ENCODE measurements at places on chromosomes 7 and 10.

GRCh38 chr7:47783456-47784223 lies 164.6 kb downstream of the PKD1L1 start:
- DNase-seq: peak; percentile 87

GRCh38 chr7:156095908-156096539 lies 283.8 kb upstream of the SHH start:
- DNase-seq: no peak

- no peak for DNase-seq
Observed at GRCh38 chr10:14753441-14753840, 21.3 kb downstream of the FAM107B start.

- DNase-seq: no peak
Observed at GRCh38 chr10:121772406-121772805, 155.4 kb downstream of the ATE1 start.

DNA sequence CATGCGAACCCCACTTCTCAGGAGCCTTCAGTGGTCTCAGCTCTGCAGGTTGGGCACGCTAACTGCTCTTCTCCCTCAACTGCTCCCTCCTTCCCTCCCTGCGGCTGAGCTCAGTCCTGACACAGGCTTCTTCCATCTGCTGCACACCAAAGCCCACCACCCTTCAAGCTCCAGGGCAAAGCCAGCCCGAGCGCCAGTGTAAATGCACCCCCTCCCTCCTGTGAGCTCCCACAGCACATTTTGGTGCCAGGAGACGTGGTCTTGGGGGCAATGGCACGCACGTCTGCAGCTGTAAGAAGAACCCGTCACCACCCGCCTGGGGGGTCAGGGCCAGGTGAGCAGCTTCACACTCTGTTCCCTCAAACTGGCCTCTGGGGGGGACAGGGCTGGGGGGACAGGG lies 15.9 kb downstream of the VIPR2 start:
- no peak for DNase-seq

DNA sequence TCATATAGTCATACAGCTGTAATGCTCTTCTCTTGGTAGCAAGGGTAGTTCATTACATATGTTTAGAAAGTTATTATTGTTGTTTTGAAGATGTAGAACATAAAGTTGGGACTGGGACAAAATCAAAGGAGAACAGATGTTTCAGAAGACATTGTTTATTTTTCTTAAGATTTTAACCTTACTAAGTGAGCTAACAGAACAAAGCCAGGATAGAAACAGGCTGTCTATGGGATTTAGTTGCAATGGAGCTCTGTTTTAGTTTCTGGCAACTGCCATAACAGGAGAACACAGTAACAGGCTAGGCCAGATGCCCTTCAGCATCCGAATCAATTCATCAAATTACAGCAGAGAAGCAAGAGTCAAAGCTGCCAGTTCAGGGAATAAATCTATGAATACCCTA lies 382.4 kb downstream of the ARL4A start:
- no peak for DNase-seq

GRCh38 chr7:156942708-156943090 lies 6.8 kb upstream of the NOM1 start:
- DNase-seq: no peak

DNA sequence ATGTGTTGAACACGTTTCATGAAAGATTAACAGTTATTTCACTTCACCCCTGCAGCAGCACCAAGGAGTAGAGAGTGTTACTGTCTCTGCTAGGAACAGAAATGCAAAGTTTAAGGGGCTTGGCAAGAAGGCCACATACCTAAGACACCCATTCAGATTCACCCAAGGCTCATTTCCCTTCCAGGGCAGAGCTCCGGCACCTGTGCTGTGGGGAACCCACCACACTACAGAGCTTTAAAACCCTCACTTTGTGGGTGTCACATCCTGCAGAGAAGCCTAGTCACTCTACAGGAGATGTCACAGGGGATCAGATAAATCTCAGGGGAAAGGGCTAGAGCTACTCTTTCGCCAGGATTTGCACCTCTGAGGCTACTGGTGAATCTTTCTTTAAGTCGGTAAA lies 176.1 kb upstream of the KLF6 start:
- DNase-seq: no peak

DNA sequence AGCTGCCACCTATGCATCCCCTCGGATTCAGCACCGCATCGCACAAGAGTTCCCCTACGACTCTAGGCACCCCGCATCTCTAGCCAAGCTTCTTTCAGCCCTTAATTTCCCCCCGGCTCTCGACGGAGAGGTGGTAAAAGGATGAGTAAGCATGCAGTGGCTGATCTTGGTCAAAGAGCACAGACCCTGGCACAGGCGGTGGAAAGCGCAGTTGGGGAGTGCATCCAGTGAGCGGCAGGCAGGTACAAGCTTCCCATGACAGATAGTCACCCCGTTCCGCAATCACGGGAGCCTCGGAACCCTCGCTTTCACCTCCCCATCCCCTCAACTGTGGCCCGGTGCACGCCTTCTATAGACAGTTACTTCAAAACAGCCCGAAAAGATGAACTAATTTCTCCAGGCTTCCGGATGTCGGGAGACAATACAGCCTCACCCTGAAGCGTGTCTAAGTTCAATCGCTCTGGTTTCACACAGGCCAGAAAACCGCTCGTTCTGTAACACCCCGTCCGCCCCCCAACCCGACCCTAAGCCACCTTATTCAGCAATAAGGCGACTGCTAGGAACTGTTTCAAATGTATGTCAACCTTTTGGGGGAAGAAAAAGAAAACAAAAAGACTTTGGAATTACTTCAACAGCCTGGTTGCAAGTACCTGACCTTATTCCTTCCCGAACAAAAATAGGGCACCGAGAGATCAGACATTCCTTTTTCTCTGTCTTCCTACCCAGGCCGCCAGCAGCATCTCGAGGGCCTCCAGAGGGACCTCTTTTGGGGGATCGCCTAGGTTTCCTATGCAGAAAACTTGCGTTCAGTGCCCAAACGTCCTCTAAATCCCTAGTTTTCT lies 1.4 kb downstream of the RHEB start:
- no peak for DNase-seq

DNA sequence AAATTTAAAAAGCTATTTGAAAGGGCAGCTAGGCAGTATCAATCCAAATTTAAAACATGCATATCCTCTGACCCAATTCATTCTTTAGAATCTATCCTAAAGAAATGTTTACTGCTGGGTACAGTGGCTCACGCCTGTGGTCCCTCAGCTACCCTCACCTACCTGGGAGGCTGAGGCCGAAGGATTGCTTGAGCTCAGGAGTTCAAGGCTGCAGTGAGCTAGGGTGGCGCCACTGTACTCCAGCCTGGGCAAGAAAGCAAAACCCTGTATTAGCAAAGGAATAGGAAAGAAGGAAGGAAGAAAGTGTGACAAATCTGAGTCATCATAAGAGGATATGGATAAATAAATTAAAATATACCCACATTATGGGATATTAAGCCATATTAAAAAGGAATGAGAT lies 36.3 kb downstream of the C7orf33 start:
- no peak for DNase-seq

GRCh38 chr10:7625836-7626235 lies 40.9 kb downstream of the ITIH5 start:
- DNase-seq: no peak

- DNase-seq: no peak
Observed at GRCh38 chr7:155506854-155507337, 39.5 kb downstream of the CNPY1 start.

GRCh38 chr10:124651402-124651891 lies 92.7 kb downstream of the FAM53B start:
- DNase-seq: no peak

DNA sequence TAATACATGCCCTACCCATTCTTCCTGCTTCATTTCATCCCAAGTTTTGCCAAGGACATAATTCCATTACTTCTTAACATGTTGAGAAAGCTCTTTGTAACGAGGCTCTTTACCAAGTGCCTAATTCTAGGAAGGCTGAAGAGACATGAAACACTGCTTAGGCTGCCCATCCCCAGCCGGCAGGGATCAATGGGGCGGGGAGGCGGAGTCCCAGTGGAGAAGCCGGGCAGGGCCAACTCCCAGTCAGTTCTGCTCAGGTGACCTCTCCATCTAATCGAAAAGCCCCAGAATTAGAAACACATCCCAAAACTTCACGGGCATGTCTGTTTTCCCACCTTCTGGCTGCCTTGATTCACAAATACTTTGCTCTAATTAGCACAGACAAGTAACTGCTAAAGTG lies 89.5 kb upstream of the LYZL1 start:
- no peak for DNase-seq

DNA sequence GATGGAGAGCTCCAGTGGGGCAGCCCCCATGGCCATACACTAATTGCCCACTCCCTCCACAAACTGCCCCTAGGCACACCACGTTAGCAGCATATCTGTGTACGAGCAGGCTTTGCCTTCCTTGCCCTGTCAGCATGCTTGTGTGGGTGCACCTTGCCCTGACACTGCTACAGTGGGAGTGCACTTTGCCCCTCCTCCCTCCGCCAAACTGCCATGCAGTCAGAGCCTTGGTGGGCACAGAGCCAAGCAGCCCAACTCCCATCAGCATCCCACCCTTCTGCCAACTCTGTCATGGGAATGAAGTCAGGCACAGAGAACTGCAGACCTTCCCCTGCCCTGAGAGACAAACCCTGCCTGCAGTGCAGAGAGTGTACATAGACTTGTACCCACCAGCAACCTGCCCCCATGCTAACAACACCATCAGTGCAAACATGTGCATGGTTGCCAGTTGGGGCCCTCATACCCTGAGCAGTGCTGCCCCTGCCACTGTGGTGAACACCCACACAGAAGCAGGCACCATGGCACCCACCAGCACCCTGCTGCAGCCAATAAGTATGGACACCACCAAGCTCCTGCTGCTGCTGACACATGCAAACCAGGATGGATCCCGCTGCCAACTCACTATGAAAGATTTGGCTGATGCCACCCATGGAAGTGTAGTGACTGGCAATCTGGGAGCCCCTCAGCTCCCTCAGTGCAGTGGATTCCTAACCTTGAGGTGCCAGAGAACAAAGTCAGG lies 1197.7 kb upstream of the CELF2 start:
- DNase-seq: no peak

- no peak for DNase-seq
Observed at GRCh38 chr10:73522263-73522662, 26.4 kb upstream of the PPP3CB start.

GRCh38 chr10:114821915-114822443 lies 399 bp downstream of the FHIP2A start:
- DNase-seq: no peak

- DNase-seq: no peak
Observed at GRCh38 chr7:126659124-126659523, 593.6 kb downstream of the GRM8 start.

DNA sequence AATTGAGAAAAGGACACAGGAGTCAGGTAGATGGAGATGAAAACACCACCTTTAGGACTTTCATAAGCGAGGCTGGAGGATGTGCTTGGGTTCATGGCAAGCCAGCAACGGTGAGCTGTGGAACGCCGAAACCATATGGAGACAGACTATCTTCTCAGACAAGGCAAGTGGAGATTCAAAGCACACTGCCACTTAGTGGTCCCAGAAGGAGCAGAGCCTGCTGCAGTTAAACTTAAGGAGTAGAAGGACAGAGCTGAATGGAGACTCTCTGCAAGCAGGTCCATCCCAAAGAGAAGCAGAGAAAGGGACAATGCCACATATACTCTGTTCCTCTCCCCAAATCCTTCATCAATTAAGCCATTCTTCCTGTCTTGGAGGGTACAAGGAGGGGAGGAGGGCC lies 236.3 kb upstream of the HABP2 start:
- no peak for DNase-seq

GRCh38 chr10:127067542-127068194 lies 128.7 kb downstream of the INSYN2A start:
- DNase-seq: no peak

GRCh38 chr10:61974601-61975390 lies 73.3 kb downstream of the ARID5B start:
- peak; percentile 38 for DNase-seq

DNA sequence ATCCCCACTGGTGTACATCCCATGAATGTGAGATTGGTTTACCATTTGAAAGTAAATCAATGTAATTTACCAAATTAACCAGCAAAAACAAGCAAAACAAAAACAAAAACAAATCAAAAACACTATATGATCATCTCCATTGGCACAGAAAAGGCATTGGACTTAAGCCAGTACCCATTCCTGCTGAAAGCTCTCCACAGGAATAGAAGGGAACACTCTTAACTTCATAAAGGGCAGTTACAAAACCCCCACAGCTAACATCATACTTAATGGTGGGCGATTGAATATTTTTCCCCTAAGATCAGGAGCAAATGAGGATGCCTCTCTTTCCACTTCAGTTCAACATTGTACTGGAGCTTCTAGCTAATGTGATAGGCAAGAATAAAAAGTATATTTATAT lies 34.1 kb downstream of the PRKG1 start:
- DNase-seq: no peak

DNA sequence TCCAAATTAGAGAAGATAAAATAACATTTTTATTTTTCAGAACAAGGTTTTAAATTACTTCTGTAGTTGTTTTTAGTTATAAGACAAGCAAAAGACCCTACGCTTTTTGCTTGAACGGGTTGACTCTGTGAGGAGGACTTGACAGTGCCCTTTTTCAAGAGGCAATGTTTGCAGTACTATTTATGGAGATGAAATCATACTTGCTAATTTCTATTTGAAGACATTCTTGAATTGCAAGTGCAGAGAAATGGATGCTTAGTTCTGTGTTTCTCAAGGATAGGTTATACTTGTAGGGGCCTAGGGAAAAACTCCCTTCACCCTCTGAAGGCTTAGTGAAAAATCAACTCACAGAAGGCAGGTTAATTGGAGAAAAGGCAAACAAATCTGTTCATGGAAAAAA lies 1229.5 kb downstream of the REEP3 start:
- no peak for DNase-seq

DNA sequence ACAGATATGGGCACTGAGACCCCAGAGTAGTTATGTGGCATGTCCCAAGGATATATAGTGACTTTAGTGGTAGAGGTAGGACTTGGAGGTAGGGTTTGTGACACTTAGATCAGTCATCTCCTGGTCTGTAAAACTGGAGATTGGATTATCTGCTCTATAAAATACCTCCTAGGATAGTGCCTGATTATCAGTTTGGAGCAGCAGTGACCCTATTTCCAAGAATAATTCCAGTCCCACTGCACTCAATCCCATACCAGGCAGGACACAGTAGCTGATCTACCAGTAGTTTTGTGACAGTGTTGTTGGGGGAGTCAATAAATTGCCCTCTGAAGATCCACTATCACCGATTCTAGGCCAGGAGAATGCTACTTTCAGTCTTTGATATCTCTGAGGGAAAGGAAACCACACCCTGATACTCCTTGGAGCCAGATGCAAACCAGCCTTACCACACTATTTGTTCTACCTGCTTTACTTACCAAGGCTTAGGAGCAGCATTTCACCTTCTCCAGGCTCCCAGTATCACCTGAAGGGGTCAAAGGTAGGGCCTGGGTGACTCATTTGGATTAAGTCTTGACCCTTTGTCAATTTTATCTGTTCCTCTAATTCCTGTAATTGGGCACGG lies 30.6 kb downstream of the KMT2E start:
- no peak for DNase-seq

DNA sequence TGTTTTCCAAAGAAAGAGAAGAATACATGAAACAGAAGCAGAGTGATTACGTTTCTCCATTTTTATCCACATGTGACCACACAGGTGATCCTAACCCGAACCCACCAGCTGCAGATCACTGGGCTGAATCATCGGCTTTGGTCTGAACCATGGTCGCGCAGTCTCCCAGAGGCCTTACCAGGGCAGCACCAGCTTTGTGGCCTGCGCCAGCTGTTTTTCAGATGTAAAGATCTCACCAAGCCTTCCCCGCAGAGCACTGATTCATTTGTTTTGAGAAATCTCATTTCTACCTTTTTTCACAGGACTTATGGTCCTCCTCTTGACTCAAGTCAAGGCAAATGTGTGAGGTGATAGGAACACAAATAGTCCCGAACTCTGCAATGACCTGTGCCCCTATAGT lies 207.0 kb upstream of the PPP2R2D start:
- DNase-seq: no peak

Measured in AG04450 (cell line).